Substantia nigra (tissue), 51 donors: ENCODE measurements at places on chromosomes 3 and 15.

- DNase-seq = no peak
Measured at GRCh38 chr3:64417816-64418215, 192.6 kb upstream of the PRICKLE2 start.

DNA sequence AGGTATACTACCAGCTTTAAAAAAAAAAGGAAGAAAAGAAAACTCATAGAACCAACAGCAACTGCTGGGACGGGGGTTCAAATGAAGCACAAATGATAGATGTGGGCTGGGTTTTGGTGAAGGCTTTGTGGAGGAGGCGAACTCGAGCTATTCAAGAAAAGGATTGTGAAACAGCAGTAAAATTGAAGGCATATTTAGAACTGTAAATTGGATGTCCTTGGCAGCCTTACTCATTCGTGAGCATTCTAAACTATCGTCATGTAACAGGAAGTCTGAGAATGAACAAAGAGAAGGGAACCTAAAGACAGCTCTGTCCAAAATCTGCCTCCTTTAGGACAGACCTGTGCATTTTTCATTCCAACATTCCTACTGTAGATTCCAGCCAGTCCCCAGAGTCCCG, 97.8 kb downstream of the LARS2 start:
- DNase-seq = no peak

DNA sequence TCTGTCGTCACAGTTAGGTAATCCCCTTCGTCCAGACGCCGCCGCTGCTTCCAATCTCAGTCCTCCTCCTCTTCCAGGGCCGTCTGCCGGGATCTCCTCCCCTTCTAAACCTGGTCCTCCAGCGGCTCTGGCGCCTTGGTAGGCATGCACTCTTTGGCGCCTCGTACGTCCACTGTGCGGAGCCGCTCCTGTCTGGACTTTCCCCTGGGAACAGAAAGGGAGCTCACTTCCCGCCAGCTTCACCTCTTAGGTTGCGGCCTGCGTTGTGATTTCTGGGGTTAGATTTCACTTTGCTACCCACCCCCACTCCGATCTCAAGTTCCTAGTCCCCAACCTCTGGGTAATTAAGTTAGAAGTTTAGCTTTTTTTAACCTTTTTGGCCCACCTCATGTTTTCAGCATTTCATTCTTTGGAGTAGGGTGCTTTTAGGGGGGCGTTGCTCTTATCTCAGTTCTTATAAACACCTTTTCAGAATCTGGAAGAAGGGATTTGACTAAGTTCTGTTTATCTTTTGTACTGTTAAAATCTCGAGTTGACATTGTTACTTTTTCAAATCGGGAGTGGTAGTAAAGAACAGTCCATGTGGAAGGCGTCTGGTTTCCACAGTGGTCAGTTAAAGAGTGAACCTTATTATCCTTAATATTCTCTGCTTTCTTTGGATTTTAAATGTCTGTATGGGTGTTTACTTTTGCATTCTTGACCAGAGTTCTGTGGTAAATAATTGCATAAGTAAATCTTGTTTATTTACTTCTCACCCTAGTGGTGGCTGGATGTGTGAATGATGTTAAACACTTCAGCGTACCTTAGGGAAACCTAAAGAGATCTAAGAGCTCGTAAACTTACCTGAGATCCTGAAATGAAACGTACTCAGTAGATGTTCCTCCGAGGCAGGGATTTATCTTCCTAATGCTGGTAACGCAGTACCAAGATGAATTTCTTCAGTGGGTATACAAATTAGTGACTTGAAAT, 611 bp downstream of the CTDSPL2 start:
- DNase-seq = no peak

DNA sequence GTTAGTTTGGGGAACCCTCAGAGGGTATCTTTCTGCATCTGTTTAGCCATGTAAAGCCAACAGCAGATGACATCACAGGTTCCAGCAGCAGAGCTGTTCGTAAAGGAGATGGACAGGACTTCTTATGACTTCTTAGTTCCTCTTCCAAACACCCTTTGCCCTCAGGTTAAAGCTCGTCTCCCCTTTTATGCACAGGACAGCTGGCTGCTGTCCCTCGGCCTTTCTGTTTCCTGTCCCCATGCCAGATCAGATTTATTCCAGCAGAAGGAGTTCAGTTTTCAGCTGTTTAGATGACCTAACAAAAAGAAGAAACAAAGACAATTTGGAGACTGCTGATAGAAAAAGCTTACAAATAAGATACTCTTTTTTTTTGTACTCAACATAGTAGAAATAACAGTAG, 45.1 kb downstream of the SEC22A start:
- DNase-seq = no peak

GRCh38 chr3:144114767-144115166, 143.1 kb downstream of the DIPK2A start:
- no peak for DNase-seq

DNA sequence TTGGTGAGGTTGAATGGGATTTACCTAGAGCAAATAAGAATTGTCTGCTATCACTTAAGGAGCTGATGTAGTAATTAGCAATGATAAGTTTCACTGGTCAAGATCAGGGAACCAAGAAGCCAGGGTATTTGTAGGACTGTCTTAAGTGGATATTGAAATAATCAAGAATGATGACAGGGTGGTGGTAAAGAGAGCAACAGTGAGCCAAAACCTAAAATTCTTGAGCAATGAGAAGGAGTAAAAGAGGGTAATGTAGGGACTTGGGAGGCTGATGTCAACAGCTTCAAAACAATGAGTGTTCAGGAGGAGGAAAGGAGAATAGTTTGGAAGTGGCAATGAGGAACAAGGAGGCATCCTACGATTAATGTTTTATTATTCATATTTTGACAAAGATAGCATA, 31.5 kb upstream of the SLC2A2 start:
- no peak for DNase-seq

- no peak for DNase-seq
Measured at GRCh38 chr15:58473724-58474123, 41.9 kb downstream of the LIPC start.

GRCh38 chr15:91553196-91553854, 300.2 kb upstream of the SLCO3A1 start:
- no peak for DNase-seq

DNA sequence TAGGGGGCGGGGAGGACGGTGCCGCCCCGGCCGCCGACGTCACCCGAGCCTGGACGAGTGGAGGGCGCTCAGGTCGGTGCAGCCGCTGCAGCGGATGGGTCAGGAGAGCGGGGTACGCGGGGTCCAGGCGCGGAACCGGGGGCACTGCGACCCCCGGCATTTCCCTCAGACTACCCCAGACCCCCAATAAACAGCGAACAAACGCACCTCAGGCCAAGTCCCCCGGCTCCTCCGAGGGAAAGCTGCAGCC, 78.9 kb downstream of the IQSEC1 start:
- DNase-seq = no peak

- DNase-seq = no peak
Measured at GRCh38 chr3:137259701-137260100, 301.9 kb downstream of the IL20RB start.

- DNase-seq = no peak
Measured at GRCh38 chr3:37029111-37029510, 35.8 kb downstream of the MLH1 start.

- no peak for DNase-seq
Measured at GRCh38 chr3:155938409-155938808, 68.0 kb downstream of the GMPS start.

DNA sequence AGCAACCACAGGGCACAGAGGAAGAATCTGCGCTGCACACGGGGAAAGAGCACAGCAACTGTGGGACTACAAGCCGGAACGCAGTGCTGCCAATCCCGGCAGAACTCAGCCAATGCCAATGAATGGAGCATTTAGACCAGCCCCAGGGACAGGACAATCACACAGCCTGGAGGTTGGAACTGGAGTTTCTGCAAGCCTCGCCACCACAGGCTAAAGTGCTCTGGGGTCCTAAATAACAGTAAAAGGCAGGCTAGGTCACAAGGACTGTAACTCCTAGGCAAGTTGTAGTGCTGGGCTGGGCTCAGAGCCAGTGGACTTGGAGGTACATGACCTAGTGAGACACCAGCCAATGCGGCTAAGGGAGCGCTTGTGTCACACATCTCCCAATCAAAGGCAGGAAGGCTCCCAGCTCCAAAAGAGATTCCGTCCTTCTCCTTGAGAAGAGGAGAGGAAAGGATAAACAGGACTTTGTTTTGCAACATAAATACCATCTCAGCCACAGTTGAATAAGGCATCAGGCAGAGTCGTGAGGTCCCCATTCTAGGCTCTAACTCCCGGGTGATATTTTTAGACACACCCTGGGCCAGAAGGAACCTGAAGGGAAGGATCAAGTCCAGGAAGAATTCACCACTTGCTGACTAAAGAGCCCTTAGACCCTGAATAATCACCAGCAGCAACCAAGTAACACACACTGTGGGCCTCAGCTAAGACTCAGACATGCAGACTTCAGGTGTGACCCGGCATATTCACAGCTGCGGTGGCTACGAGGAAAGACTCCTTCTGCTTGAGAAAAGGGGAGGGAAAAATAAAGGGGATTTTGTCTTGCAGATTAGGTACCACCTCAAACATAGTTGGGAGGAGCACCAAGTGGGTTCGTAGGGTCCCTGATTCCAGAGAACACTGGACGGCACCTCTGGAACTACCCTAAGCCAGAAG, 85.5 kb upstream of the XXYLT1 start:
- peak; percentile 73 for DNase-seq

GRCh38 chr15:25775317-25775912, 87.7 kb downstream of the ATP10A start:
- DNase-seq = no peak
